NCI-H2171 (cell line): ENCODE measurements at places on chromosomes 16 and 17.
A peak's percentile ranks its signal among the peaks of the same experiment; 100 is the strongest.

DNA sequence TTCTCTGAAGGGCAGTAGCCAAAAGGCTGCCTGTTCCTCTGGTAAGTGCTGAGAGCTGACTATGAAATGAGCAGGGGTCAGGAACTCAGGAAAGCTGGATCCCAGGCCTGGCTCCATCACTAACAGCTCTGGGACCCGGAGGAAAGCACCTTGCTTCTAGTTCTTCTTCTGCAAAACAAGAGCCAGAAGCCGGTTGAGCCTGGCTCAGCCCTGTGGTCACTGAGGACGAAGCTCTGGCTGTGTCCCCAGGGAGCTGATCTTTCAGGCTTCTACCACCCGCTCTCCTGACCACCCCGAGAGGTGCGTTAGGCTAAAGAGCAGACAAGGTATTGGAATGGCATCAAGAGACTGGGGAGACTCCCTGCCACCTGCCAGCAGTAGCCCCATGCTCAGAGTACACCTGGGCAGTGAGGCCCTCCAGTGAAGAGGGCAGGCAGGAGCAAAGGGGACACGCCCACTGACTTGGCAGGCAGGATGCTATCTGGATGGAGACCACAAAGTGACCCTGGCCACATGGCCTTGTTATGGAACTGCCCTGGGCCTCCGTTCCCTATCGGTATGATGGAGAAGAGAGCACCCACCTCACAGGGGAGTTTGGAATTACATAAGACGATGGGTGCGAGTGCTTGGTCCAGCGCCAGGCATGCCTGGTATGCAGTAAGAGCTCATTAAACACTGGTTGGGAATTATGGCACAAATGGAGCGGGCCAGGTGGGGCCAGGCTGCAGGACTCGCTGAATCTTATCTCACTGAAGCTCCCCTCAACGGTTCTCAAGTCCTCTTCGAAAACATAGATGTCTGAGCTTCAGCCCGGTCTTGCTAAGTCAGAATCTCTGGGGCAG lies 61.4 kb downstream of the COG7 start:
- no peak for DNase-seq

GRCh38 chr17:63587770-63588169 lies 12.9 kb upstream of the TACO1 start:
- no peak for DNase-seq

- DNase-seq: no peak
Measured at GRCh38 chr16:22948603-22949368, 134.8 kb downstream of the HS3ST2 start.

GRCh38 chr16:69055008-69055407 lies 50.4 kb upstream of the HAS3 start:
- no peak for DNase-seq

- no peak for DNase-seq
Measured at GRCh38 chr17:61005358-61005757, 327.7 kb downstream of the BCAS3 start.

- DNase-seq: no peak
Measured at GRCh38 chr16:88665148-88665547, 2.3 kb upstream of the MVD start.

- no peak for DNase-seq
Measured at GRCh38 chr17:12568358-12569251, 97.1 kb upstream of the MYOCD start.

GRCh38 chr16:981695-982144 lies at the start of gene SOX8:
Gene SOX8, plus strand, starts transcription at chr16:981770. Its CDS starts 153 bp downstream, at chr16:981923.
- no peak for DNase-seq

GRCh38 chr17:60107526-60108257 lies 29.0 kb upstream of the HEATR6 start:
- DNase-seq: no peak

DNA sequence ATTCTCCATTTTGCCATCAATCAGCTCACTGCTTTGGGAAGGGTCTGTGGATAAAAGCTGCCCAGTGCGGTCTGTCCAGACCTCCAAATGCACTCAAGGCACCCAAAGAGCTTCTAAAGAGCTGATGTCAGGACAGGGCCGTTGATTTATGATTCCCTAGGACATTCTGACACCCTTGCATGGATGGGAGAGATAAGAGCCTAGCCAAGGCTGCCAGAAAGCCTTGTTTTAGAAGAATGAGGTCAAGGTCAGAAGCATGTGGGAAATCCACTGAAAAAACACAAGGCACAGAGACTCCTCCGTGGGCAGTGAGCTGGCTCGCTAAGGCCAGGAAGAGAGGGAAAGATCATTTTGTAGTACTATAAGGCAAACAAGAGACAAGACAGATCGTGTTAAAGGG lies 214.0 kb downstream of the CDH11 start:
- DNase-seq: no peak

GRCh38 chr16:6728381-6728780 lies 604.3 kb upstream of the RBFOX1 start:
- no peak for DNase-seq

GRCh38 chr16:86377251-86378022 lies 132.9 kb upstream of the FOXF1 start:
- DNase-seq: no peak

GRCh38 chr17:4342535-4342934 lies 23.9 kb downstream of the UBE2G1 start:
- DNase-seq: no peak

- no peak for DNase-seq
Measured at GRCh38 chr17:75808905-75809621, 24.5 kb downstream of the UNK start.

DNA sequence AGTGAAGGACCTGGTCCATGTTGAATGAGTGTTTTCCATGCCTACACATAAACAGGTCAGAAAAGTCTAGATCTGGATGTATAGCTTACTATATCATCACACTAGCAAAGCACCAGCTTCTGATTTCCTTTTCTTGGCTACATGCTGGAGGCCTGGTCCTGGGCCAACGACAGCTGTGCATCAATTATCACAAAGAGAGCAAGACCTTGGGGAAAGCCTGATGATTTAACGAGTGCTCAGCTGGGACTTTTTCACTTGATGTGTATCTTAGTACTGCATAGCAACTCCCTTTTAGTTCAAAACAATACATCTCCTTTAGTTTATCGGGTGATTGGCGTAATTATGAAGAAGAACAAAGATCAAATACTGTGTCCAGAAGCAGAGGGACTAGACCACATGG lies 358.2 kb downstream of the KIF2B start:
- no peak for DNase-seq

- DNase-seq: no peak
Measured at GRCh38 chr17:51660266-51660665, 399.9 kb downstream of the UTP18 start.

DNA sequence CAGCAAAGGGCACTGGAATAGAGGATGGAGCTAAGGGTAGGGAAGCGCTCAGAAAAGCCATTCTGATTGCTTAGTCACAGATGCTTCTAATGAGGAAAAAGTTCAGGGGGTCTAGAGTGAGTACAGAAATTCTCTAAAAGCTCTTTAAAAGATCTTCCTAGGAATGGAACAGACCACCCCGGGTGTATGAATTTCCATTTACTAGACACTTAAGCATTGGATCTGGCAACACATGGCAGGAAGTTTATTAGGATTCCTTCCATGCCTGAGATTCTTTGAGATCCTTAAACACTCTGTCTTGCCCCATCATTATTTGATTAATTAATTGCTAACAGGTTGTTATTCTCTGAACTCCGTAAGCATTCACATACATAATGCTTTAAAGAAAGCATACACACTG lies 8.5 kb downstream of the KRTAP9-7 start:
- no peak for DNase-seq

DNA sequence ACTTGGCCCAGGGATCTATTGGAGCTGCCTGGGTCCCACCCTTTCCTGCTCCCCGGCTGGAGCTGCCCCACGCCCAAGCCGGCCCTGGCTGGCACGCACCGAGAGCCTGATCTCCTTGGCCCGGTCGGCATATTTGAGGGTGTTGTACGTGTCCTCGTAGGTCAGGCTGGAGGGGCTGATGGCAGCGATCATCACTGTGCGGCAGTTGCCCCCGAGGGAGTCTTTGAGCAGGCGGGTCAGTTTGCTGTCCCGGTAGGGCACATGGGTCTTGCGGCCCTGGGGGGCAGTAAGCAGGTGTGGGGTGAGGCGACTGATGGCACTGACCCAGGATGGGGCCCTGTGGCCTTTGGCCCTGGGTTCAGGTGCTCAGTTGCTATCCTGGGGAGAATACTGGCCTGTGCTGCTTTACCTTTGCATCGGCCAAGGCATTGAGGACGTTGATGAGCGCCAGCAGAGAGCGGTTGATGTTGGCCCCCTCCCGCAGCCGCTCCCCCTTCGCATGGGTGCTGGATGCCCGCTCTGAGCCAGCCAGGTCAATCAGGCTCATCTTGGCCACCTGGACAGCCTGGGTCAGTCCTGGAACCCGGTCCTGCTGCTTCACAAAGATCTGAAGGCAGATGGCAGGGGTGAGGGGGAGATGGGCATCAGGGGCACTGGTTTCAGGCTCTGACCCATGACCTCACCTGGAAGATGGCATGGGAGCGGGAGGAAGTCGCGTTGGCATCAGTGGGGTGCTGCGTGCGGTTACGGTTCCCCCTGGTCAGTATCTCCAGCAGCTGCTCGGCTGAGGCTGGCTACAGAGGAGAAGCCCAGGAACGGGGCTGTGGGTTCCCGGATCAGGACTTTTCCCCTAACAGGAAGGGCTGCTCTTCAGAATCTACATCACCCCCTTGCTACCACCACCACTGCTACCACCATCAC lies 13.5 kb downstream of the KIF18B start:
- no peak for DNase-seq

DNA sequence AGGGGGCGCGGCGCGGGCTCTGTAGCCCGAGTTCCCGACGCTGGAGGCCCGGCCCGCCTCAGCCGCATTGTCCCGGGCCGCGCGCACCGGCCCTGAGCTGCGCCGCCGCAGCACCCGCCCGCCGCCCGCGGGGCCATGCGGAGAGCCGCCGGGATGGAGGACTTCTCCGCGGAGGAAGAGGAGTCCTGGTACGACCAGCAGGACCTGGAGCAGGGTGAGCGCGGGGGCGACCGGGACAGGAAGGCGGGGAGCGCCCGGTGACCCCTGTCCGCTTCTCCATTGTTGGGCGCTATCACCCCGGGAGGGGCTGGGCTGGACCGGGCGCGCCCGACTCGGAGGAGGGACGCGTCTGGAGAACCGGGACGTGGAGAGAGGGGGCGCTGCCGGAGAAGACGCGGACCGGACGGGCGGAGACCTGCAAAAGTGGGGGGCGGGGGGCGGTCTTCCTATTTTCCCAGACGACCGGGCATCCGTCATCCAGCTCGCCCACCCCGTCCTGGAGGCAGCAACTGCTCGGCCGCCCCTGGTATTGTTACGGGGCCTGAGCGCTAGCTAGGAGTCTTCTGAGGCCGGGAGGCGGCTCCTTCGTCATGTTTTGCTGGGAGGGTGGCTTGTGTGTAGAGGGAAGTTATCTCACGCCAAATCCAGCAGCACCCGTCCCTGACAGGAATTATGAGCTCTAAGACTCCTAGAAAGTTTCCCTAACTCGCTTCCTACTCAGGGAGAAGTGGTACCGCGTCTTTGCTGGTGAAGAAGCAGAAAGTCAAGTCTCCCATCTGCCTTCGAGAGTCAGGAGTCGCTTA lies 678 bp downstream of the CDR2L start:
- DNase-seq: peak; percentile 48

GRCh38 chr17:50778471-50778870 lies 11.2 kb upstream of the ANKRD40CL start:
- DNase-seq: no peak

GRCh38 chr17:78127239-78127887 lies 1.2 kb downstream of the TMC6 start:
- no peak for DNase-seq

DNA sequence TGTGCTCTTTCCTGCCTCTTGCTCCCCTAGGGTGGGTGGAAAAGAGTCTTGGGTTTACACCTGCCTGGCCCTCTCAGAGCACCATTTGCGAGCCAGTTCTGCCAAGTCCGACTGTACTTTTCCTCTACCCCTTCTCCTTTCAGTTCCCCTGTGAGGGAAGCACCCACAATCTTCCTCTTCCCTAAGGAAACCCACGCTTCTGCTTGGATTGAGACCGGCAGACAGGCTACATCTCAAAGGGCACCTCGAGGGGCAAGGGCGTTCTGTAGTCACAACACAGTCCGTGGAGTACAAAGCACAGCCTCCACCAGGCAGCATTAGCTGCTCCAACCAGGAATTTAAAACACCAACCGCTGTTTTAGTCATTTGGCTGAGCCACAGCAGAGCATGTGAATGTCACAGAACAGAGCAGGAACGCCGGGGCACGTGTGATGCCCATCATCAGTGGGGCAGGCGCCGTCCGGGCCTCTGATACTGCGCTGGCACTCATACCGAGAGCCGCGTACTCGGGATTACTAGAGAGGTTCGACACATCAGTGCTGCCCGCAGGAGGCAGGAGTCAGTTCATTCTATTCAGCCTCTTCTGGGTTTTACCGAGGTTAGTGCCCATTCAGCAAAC lies 13.7 kb upstream of the MNT start:
- DNase-seq: no peak
